Naive thymus-derived CD4-positive, alpha-beta T cell (primary cell): ENCODE measurements at places on chromosomes 16 and 17. TPM values are rescaled to one million over a fixed set of nuclear protein-coding genes. Genes with fewer than 3 reads are reported as not detected.
A peak's percentile ranks its signal among the peaks of the same experiment; 100 is the strongest.

DNA sequence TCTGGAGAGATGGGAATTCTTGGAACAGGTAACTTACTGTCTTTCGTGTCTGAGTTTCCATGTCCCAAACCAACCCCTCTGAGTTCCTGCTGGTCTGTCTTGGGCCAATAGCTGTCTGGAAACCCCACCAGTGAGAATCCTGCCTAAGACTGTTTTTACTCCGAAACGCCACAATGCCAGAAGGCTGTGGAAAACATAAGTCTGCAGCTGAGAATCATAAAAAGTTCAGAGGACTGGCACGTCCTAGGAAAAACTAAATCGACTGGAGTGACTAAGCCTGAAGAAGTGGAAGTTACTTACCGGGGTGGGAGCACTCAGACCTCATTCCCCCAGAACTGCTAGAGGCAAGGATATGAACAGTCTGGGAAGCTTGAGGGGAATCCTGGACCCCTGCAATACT, 13.3 kb downstream of the LRRC75A start:
- DNase-seq: no peak

DNA sequence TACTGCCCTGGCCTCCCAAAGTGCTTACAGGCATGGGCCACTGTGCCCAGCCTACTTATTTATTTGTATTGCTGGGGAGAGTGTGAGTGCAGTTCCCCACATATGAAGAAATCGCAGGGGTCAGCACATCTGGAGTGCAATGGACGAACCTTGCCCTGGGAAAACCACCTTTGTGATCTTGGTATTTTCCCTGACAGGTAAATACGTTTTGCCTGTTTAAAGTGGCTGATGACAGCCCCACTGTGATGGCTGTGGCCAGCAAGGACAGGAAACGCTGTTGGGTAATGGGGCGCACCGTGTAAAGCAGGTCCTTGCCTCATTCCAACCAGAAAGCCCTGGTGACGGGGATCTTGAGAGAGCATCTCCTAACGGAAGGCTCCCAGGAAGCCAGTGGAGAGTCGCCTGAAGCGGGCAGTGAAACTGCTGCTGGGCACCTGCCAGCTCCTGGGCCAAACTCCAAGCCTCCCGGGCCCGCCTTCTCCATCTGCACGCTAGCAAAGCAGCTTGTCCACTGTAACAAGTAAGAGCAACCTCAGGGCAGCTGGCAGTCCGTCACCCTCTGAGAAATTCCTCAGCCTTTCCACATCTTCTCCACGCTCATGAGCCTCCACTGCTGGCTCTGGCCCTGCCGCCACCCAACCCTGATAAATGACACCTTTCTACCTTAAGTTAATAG, 17.5 kb downstream of the EMC8 start:
- no peak for DNase-seq

DNA sequence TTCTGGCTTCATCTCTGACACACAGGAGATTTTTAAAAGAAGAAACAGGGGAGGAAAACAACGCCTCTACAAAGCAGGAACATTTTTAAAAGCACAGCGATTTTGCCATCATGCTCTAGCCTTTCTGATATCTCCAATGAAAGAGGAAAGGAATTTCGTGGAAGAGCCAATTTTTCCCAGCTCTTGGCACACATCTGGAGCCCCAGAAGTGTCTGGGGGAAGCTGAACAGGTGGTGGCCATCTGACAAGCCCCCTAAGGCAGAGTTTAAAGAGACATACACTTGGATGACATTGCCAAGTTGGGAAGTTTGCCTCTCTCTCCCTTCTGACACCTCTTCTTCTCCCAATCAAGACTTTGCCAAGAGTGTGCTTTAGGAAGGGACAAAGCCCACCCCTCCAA, 82.1 kb downstream of the CCT6B start:
- DNase-seq: no peak

DNA sequence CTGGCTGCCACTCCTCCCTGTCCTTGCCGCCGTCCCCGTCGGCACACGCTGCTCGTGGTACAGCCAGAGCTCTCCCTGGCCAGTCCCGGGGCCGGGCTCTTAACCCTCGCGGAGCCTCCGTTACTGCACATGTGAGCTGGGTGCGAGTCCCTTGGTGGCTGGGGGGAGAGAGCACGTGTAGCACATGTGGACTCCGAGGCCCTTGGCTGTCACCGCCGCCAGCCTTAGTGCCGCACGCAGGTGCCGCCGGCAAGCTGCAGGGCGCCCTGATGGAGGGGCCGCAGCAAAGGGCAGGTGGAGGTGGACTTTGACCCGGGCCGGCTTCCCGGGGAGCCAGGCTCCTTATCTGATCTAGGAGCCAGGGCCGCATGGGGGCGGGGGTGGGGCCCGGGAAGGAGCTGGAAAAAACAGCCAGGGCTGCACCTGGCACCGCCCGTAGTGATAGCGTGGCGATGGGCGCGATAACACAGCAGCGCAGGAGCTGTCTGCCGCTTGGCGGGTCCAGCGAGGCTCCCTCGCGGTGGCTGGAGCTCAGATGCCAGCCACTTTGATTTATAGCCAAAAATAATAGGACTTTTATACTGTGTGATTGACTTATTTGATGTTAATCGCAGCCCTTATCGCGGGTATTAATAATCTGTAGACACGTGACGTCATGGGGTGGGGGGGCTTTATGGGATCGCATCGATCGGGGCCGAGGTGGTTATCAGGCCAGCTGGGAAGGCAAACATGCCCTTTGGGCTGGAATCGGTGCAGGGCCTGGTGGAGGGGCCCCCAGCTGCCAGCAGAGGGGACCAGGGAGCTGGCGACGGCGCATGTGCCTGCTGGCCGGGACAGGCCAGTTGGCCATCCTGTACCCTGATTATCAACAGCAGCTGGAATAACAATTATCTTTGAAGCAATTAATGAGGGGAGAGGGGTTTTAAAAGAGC, 35.1 kb downstream of the ZFPM1 start:
- DNase-seq: no peak

NPTX1 gene
- total RNA-seq: not detected

- DNase-seq: no peak
Measured at GRCh38 chr17:14359163-14360020, 58.5 kb downstream of the HS3ST3B1 start.

CCL16 gene
- total RNA-seq: not detected

DNA sequence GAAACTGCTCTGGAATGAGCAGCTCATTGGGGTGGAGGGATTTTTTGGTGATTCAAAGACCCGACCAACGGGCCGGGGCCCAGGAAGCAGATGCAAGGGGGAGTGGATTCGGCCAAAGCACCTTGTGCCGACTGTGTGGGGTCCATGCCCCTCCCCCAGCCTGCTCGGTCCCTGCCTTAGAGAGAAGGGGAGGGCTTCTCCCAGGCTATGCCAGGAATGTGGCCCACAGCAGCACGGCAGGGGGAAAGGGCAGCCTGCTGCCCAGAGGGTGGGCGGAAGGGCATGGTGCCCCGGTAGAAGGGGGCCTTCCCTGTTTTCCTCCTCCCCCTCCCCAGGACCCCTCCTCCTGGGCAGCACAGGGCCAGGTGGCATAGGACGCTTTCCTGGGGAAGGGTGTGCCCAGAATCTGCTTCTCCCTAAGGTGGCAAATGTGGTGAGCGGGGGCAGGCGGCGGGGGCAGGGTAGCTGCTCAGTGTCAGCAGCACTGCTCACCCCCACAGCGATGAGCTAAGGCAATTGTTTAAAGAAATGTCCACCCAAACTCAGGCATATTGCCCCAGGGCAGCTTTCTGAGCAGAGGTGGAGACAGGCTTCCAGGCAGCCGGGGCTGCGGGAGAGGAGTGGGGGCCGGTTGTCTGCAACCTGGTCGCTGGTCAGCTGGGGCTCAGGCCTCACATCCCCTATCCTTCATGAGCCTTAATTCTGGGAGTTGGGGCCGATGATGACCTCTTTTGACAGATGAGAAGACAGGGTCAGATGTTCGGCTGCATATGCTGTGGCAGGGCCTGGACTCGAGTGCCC, 33.9 kb upstream of the MLKL start:
- no peak for DNase-seq

GRCh38 chr16:80279656-80280055, 261.1 kb upstream of the DYNLRB2 start:
- DNase-seq: no peak

GRCh38 chr16:50718761-50719400, 23.0 kb upstream of the CYLD start:
- DNase-seq: no peak

DNA sequence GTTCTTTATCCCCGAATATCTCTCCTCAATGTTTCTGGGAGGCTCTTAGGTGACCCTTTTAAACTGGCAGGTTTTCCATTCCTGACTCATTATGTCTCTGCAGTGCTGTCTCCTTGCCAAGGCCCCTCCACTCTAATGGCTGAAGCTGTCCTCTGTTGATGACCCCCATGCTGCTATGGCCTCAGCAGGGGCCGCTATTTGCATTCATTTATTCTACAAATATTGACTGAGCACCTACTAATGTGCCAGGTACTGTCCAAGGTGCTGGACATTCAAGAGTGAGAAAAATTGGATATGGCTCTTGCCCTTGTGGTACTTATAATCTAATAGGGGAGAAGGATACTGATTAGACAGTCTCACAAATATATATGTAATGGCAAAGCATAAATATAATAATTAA, 55.4 kb downstream of the GP2 start:
- DNase-seq: no peak

DNA sequence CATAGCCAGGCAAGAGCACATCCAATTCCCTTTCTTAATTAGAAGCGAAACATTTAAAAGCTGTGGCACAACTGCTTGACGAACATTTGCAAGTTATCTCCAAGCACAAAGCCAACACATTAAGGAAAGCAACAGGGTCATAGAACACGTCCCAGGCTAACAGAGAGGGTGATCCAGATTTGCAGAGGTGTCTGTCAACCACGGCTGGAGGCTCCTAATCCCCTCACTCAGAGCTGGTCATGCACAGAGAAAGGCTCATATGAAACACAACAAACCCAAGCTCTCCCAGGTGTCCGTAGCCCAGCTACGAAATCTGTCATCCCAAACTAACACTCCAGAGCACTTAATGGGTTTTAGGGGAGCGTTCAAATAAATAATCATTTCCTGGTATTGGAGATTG, 276.1 kb downstream of the SLC39A11 start:
- no peak for DNase-seq

- DNase-seq: no peak
Measured at GRCh38 chr16:48820379-48820778, 210.4 kb upstream of the N4BP1 start.

- peak; percentile 25 for DNase-seq
Measured at GRCh38 chr16:30875871-30876801, 17.7 kb downstream of the BCL7C start.

GRCh38 chr17:63961355-63962212, 11.1 kb downstream of the SCN4A start:
- no peak for DNase-seq

KRT15 gene
- total RNA-seq: not detected

DNA sequence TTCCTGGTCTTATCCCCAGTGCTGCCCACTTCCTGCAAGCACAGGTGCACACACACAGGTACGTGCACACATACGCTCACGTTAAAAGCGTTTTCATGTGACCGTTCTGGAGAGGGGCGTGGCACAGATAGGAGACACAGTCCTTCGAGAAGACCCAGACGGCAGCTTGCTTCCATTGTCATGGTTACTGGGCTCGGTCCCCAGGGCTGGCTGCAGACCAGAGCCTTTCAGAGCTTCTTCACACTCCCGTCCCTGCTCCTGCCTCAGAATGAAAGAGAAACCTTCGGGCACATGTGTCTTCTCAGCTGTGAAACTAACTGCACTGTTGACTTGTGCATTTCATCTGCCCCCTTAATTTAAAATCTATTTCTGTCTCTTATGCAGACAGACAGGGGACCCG, 154.2 kb downstream of the PITPNC1 start:
- DNase-seq: no peak

DNA sequence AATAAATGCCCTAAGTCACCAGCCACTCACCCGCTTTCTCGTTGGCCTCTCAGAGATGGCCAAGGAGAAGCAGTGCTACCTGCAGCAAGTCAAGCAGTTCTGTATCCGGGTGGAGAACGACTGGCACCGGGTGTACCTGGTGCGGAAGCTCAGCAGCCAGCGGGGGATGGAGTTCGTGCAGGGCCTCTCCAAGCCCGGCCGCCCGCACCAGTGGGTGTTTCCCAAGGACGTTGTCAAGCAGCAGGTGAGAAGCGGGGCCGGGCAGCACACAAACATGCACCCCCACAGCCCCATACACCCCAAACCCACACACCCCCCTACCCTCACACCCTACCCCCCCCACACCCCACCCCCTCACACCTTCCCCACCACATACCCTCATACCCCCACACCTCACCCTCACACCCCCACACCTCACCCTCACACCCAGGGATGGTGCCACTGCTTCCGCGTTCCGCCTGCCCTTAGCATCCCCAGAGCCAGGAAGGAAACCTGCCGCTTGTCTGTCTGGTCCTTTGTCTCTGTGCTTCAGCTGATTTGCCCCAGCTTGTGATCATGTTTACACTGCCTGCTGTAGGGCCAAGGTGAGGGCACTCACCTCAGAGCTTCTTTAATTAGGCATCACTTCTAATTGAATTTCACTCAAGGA, 41.9 kb upstream of the ENDOV start:
- DNase-seq: no peak

ACE gene
- total RNA-seq: 0.98 TPM

DNA sequence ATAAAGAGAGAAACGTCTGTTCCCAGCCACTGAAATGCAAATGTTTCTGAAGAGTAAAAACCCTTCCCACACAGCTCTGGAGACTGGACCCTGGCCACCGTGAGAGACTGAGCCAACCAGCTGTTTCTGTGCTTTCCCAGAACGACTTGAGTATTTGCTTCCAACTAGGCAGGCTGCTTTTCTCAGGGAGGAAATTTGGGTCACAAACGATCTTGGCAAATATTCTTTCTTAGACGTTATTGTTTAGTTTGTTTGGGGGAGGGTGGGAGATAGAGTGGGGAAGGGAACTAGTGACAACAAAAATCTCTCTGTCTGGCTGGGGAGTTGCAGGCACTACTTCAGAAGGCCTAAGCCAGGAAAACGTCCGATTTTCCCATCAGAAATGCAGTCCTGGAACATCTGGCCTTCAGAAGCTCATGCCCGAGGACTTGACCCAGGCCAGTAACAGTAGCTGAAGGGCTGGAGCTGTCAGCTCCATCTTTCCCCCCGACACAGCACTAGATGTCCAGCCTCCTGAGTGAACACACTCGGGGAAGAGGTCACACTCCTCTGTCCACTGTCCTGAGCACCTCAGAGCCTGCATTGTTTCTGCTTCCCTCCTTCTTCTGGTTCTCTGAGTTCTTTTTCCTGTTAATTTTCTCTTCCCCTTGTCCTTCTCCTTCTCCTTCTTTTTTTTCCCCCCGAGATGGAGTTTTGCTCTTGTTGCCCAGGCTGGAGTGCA, 4.0 kb downstream of the CCDC92B start:
- DNase-seq: no peak

DNA sequence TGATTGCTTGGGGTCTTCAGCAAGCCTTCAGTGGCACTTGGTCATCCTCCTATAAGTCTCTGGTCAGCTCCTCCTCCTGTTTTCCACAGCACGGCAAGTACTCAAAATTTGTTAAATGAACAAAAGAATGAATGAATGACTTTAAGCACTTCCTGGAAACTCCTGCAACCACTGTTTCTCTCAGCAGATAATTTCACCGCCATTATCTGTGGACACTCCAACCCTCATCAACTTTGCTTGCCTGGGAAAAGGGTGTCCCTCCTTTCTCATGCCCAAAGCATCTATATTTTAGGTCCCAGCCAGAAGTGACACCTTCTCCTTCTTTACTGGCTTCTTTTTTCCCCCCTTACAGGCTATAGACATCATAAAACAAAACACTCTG, 4.4 kb downstream of the PROCA1 start:
- no peak for DNase-seq
